Activated CD4-positive, alpha-beta T cell treated with anti-CD3 and anti-CD28 coated beads, Interleukin-2, Interleukin-6, amounts not matched to agents 100 ng/mL and 50 ng/mL, durations not matched to agents 16 hours and 8 hours (primary cell): ENCODE measurements at places on chromosomes 16 and 17.

DNA sequence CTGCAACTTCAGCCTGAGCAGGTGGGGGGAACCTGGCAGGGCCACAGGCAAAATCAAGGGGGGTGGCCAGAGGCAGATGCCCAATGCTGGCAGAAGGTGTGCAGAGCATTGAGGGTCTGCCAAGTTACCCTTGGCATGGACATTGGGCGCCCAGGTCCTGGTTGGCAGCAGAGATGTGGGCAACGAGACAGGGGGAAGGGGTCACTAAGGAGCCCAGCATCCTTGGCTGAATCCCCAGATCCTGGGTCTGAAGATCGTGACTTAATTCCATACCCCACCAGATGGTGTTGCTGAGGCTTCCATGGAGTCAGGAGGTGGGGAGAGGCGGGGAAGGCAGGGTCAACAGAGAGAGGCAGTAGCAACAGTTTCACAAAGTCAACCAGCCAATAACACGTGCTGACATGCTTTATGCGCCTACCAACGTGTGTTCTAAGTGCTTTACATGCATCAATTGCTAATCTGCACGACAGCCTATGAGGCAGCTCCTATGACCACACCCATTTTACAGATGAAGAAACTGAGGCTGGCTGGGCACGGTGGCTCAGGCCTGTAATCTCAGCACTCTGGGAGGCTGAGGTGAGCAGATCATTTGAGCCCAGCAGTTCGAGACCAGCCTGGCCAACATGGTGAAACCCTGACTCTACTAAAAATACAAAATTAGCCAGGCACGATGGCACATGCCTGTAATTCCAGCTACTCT is 83.3 kb downstream of the GSG1L start:
- DNase-seq = no peak

GRCh38 chr17:61809816-61810392 is 53.4 kb downstream of the BRIP1 start:
- DNase-seq = no peak

- DNase-seq = no peak
These were observed 3.4 kb downstream of the TRADD start for GRCh38 chr16:67156143-67156844.

GRCh38 chr16:80167657-80168390 is 373.0 kb upstream of the DYNLRB2 start:
- no peak for DNase-seq

DNA sequence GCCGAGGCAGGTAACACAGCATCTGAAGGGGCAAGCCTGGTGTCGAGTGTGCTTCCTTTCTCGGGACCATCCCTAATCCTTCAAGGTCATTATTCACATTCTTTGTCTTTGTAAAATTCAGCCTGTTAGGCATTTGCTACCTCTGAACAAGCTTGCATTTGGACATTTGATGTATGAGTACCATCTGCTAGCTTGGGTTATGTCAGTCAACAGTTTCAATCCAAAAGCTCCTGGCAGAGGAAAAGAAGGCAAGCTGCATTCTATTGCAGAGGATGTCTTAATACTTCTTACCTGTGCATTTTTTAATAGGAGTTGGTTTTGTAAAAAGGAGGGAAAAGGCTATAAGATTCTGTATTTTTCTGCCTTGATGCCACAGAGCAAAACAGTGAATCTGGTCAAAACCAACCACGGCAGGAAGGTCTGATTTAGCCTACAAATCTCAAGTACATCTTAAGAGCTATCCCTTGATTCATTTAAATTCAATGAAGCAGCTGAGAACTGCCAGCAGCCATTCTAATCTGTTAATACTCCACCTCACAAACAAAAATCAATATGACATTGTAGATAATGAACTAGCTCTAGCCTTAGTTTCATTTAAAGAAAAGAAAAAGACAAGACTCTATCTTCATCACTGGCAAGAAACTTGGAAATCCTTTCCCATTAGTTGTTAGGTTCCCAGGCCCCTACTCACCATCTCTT is 39.0 kb downstream of the TEX2 start:
- DNase-seq = no peak

GRCh38 chr16:72791786-72792185 is 256.1 kb downstream of the ZFHX3 start:
- no peak for DNase-seq

GRCh38 chr16:54405478-54405877 is 118.9 kb upstream of the IRX3 start:
- no peak for DNase-seq

- DNase-seq = peak; percentile 71
These were observed 111.4 kb downstream of the UTP18 start for GRCh38 chr17:51371732-51372151.

GRCh38 chr17:73151916-73152632 is 12.7 kb upstream of the SSTR2 start:
- DNase-seq = no peak

- peak; percentile 39 for DNase-seq
These were observed 67.9 kb downstream of the N4BP1 start for GRCh38 chr16:48542020-48542473.

- DNase-seq = no peak
These were observed 101.2 kb downstream of the RPTOR start for GRCh38 chr17:80645706-80646325.

DNA sequence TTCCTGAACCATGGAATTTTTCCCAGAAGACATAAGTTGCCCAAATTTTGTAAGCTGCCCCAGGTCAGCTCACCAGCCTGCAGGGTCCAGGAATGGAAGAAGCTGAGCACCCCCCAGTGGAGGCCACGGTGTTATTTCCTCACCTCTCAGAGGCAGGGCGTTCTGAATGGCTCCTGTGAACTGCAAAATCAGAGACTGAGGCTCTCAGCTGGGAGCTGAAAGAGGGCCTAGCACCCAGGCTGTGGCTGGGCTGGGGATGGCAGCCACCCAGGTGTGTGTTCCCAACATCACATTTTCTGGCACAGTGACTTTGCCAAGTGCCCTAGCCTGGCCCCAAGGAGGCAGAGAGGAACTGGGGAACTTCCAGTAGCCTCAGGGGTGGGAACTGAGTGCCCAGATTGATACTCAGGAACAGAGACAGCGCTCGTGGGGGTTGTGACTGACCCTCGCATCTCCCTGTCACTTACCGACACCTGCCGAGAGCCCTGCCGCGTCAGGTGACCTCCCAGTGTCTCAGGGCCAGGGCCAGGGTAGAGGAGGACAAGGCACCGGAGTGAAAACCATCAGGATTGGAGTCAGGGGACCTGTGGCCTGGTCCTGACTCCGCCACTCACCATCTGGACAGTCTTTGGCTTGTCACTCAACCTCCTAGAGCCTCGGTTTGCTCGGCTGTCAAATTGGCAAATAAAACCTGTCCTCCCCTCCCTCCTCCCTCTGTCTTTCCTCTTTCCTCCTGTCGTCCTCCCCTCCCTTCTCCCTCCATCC is 11.3 kb downstream of the CACNG4 start:
- DNase-seq = peak; percentile 18

- DNase-seq = no peak
These were observed 31.3 kb downstream of the PLCG2 start for GRCh38 chr16:81810361-81810760.

GRCh38 chr17:50364715-50365114 is 8.3 kb downstream of the MRPL27 start:
- DNase-seq = no peak

DNA sequence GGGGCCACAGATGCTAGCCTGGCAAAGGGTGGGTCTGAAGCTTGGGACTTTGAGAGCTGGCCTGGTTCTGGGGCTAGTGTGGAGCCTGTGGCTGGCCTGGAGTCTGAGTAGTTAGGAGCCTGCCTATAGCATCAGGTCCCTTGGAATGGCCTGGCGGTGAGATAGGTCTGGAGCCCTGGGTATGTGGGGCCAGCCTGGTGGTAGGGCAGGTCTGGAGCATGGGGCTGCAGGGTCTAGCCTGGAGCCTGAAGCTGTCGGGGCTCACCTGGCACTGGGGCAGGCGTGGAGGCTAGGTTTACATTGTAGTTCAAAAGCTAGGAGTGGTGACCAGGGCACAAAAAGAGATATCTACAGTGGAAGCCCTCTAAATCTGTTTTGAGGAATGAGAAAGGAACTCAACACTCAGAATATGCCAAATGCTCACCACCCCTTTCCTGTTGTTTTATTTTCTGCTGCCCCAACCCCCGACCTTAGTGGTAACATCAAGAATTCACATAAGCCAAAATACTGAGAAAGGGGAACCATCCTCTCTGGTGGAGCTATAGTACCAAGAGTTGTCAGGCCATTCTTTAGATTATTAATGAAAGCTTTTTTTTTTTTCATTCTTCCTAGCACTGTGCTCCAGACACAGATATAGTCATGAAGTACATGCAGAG is 100.3 kb downstream of the TANC2 start:
- DNase-seq = no peak

DNA sequence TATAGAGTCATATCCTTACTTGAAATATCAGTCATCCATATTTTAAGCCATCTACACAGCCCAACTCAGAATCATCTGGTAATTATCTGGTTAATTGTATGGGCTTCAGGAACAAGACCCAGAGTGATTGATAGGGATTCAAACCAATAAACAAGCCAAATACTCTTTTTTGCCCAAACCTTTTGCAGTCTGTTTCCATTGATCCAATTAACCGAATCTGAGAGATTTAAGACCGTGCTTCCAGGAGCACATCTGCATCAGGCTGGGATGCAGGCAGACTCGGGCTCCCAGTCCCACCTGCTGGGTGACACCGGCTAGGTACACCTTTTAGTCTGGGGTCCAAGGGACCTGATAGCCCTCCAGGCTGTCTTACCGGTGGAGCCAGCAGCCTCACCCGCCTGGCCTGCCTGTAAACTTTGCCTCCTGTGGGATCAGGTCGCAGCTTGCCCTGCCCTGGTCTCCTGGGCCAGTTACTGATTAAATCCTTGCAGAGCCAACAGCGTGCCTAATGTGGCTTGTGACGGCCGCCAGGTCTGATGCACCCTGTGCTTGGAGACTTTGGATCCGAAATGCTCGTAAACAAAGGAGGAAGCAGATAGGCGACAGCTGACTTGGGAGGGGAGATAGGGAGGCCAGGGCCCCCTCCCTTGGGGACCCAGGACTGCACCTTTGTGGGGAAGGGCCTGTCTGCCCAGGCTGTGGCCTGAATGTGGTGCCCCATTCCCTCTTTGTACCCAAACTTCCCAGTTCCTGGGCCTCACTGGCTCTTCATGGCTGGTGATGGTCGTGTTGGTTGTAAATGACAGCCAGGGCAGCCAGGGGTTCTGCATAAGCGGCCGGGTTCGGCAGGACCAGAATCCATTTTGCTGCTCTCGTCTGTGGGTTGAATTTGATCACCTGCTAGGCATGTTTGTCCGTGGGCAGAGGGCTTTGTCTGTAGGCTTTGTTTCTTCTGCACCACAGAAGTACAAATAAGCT is 3.8 kb downstream of the CMIP start:
- no peak for DNase-seq

- no peak for DNase-seq
These were observed 1.6 kb downstream of the HS3ST6 start for GRCh38 chr16:1916640-1916990.

- DNase-seq = no peak
These were observed 772 bp upstream of the SAMD14 start for GRCh38 chr17:50130559-50131305.

DNA sequence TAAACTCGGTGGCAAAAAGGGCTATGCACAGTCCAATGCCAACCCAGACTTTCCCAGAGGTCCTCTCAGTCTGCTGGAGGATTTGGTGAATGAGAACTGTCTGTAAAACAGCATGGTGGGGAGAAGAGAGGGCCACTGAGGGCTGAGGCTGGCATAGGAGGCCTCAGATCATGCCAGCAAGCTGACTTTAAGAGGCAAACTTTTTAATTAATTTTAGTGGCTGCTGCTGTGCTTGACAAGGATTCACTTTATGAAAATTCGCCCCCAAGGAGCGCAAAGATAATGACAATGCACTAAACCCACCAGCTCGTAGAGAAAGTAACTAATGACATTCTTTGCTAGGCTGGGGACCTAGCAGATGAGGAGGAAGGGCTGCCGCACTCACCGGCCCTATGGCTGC is 15.0 kb downstream of the ABCC12 start:
- DNase-seq = no peak

DNA sequence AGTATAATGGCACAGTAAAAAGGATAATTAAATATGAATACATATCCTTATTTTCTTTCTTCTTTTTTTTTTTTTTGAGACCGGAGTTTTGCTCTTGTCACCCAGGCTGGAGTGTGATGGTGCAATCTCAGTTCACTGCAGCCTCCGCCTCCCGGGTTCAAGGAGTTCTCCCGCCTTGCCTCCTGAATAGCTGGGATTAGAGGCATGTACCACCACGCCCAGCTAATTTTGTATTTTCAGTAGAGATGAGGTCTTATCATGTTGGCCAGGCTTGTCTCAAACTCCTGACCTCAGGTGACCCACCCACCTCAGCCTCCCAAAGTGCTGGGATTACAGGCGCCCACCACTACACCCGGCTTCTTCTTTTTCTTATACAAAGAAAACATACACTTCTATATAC is 12.0 kb downstream of the GABARAPL2 start:
- DNase-seq = no peak
